ENCODE measurements at places on chromosomes 5 and 9. TPM values are rescaled to one million over a fixed set of nuclear protein-coding genes. Genes with fewer than 3 reads are reported as not detected.

EXD3 gene
- 19.8 TPM for total RNA-seq

GCNT1 gene
- 25.0 TPM for total RNA-seq

PLCXD3 gene
- not detected for total RNA-seq

DMRT2 gene
- not detected for total RNA-seq

DNA sequence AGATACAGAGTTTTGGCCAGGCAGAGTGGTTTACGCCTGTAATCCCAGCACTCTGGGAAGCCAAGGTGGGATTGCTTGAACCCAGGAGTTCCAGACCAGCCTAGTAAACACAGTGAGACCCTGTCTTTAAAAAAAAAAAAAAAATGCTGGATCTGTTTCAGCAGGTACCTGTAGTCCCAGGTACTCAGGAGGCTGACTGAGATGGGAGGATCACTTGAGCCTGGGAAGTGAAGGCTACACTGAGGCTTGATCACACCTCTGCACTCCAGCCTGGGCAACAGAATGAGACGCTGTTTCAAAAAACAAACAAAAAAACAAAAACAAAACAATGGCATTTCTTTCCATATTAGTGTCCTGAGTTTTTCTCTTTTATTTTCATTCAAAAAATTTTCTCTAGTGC, 19.0 kb downstream of the UNC13B start:
- no peaks in the 10 kb centered on the region for H3K27me3 ChIP-seq
- H3K36me3 ChIP-seq = no peaks in the 10 kb centered on the region
- no peaks in the 10 kb centered on the region for H3K4me1 ChIP-seq
- no peak overlapping the region for H3K4me3 ChIP-seq
- no peak overlapping the region for H3K27ac ChIP-seq

DNA sequence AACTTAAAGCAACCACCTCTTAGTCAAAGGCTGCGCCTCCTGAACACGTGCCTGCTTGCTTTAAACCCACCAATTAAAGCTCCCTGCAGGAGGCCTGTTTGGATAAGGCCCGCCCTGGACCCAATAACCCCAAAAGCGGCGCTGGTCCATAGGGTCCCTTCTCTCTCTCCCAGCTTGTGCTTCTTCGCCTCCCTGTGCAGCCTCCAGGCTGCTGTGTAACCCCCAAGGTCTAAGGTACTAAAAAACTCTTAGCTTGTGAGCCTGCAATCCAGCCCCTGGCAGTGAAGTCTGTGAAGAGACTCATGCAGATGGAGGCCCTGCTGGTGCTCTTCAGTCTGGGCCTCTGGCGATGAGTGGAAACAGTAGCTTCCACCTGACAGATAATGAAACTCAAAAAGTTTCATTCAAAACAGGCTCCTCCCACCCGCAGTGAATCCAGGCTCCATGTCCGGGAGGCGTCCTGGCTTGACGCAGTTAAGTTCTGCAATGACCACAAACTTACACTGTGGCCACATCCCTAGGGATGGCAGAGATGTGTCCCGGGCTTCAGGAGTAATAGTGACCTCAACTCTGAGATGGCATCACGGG, 97.3 kb downstream of the PRRT1B start:
- H3K36me3 ChIP-seq = peaks cover 56% of the 10 kb centered on the region
- no peaks in the 10 kb centered on the region for H3K27me3 ChIP-seq
- peak; percentile 78 for DNase-seq
- H3K4me3 ChIP-seq = peak overlapping the region; percentile 40

- H3K4me3 ChIP-seq = no peak overlapping the region
- no peak overlapping the region for H3K27ac ChIP-seq
- H3K36me3 ChIP-seq = no peaks in the 10 kb centered on the region
- H3K27me3 ChIP-seq = no peaks in the 10 kb centered on the region
- no peak for DNase-seq
- no peaks in the 10 kb centered on the region for H3K4me1 ChIP-seq
These were observed 46.9 kb upstream of the UBAC1 start for GRCh38 chr9:136007934-136008692.

DNA sequence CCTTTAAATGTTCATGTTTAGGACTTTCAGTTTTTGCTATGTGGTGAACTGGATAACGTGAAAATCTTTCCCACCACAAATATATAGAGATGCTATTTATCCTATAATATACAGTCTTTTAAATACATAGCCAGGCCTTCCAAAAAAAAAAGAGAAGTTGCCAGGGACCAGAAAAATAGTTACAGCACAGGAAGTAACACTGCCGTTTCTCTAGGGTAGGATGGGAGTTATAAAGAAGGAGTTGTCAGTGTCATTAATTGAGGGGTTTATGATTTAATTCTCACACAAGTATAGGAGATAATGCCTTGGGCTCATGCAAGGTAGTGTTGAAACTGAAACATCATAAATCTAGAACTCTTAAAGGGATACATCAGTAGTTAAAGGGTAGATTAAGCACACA, 83.9 kb downstream of the LRRC70 start:
- no peak overlapping the region for H3K27ac ChIP-seq
- H3K36me3 ChIP-seq = no peaks in the 10 kb centered on the region
- no peaks in the 10 kb centered on the region for H3K27me3 ChIP-seq
- H3K4me3 ChIP-seq = no peak overlapping the region
- no peak for DNase-seq

- H3K36me3 ChIP-seq = no peaks in the 10 kb centered on the region
- DNase-seq = peak; percentile 78
- peaks cover 10% of the 10 kb centered on the region for H3K27me3 ChIP-seq
- H3K27ac ChIP-seq = peak overlapping the region; percentile 64
- H3K4me1 ChIP-seq = peaks cover 23% of the 10 kb centered on the region
- H3K4me3 ChIP-seq = no peak overlapping the region
These were observed 226.5 kb upstream of the MAP3K1 start for GRCh38 chr5:56588636-56589480.

DNA sequence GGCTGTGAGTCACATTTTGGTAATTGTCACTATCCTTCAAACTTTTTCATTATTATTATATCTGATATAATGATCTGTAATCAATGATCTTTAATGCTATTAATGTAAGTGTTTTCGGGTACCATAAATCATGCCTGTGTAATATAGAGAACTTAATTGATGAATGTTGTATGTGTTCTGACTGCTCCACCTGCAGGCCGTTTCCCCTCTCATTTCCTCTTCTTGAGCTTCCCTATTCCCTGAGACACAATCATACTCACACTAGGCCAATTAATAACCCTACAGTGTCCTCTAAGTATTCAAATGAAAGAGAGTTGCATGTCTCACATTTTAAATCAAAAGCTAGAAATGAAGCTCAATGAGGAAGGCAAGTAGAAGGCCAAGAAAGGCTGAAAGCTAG, 420.9 kb upstream of the SGCD start:
- H3K27ac ChIP-seq = no peak overlapping the region
- no peaks in the 10 kb centered on the region for H3K4me1 ChIP-seq
- no peak for DNase-seq
- no peaks in the 10 kb centered on the region for H3K36me3 ChIP-seq
- H3K4me3 ChIP-seq = no peak overlapping the region

DNA sequence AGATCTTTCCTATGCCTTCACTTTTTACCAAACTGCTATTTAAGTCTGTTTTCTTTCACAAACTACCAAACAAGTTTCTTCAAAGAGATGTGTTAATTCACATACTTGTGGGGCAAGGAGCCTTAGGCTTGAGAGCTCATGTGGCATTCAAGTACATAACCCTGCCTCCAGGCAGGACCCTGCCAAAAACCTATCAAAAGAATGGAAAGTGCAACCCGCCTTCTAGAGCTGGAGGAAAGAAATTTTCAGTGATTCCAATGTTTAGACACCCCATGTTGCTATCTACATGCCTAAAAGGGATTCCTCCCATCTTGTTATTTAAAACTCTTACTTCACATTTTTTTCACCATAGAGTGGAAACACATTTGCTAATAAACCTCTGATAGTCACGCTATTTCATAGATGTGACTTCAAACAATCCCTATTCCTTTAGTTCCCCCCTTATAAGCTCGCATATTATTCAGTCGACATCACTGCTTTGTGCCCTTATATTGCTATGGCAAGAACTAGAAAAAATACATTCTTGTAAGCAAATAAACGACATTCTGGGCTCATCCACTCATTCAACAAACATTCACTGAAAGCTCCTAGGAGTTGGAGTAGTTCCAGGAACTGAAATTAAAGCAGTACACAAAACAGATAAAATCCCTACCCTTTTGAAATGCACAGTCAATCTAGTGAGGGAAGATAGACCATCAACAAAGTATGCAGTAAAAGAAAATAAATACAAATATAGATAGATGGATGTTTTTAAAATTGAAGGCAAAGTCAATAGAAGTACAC, 518.1 kb downstream of the ELAVL2 start:
- no peaks in the 10 kb centered on the region for H3K27me3 ChIP-seq
- no peaks in the 10 kb centered on the region for H3K4me1 ChIP-seq
- H3K27ac ChIP-seq = no peak overlapping the region
- H3K4me3 ChIP-seq = no peak overlapping the region
- H3K36me3 ChIP-seq = no peaks in the 10 kb centered on the region

DNA sequence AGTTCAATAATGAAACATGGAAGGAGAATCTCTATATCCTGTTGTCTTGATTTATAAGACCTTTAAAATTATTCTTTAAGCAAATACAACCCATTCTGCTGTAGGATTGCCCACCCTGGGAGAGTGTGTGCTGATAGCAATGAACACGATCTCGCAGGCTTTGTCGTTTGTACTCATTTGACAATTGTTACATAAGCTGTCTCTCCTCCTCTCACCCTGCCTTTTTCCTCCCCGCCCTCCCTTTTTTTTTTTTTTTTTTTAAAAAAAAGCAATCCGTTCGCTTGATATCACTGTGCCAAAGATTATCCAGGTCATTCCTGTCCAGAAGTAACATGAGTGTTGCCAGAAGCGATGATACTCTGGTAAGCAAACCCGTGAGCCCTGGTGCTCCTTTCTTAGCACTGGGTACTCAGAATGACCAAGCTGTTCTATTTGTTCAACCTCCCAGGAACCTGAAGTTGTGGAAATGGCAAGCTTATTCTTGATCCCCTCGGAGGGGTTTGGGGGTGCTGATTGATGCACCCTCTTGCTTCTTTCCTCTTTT, 82.7 kb upstream of the CTSL start:
- H3K27me3 ChIP-seq = no peaks in the 10 kb centered on the region
- DNase-seq = no peak
- H3K4me3 ChIP-seq = no peak overlapping the region
- H3K36me3 ChIP-seq = no peaks in the 10 kb centered on the region

DNA sequence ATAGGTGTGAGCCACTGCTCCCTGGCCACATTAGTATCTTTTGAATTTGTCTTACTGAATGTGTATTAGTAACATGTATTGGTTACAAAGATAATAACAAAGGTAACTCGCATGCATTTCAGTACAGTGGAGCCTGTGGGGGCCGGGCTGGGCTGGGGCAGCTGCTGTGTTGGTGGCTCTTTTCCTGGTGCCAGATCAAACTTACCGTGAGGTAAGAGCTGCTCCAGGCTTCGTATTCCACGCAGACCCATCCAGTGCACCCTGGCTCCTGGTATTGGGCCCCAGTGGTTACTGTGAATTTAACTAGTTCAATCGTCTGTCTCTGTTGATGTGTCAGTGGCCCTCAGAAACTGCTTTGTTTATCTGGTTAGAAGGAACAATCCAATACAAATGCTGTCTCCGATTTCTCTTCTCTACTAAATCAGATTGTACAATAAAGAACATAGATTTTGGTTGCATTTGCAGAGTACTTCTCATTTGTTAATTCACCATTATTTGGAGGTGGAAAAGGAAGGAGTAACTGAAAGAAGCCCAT, 15.6 kb downstream of the PRRC2B start:
- H3K27me3 ChIP-seq = no peaks in the 10 kb centered on the region
- H3K36me3 ChIP-seq = peaks cover 22% of the 10 kb centered on the region
- H3K4me3 ChIP-seq = peak overlapping the region; percentile 44
- DNase-seq = no peak

DNA sequence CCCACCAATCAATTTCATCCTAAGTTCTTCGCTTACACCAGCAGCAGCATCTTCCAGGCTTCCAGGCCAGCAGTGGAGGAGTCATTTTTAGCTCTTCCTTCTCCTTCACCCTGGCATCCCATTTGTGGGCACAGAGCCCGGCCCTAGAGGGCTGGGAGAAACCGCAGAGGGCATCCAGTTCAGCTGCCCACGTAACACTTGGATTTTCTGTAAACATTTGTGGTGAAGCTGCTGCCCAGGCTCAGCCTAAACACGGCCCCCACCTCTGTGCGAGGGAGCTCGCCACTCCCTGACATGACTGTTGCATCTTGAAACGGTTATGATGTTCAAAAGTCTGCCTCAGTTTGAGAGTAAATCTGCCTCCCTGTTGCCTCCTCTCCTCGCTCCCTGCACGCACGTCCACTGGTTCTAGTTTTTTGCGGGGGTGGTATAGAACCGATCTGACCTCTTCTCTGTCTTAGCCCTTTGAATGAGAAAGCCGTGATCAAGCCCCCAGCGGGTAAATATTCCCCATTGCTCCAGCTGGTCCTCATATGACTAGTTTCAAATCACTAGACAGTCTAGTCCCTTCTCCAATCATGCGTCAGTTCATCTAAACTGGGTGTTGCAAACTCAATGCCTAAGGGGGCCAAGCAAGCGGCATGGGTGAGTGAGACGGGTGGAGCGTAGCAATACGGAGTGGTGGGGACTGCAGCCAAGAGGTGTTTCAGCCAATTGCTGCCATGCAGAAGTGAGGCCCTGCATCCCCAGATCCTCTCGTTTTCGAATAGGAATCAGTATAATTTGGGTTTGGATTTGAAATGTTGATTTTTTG, 34.9 kb upstream of the N4BP3 start:
- H3K36me3 ChIP-seq = no peaks in the 10 kb centered on the region
- no peak overlapping the region for H3K4me3 ChIP-seq
- H3K27ac ChIP-seq = no peak overlapping the region
- DNase-seq = no peak
